ENCODE measurements at places on chromosomes 13 and 19.

GRCh38 chr13:85223883-85224656 lies 575.1 kb downstream of the SLITRK6 start:
- DNase-seq = no peak

GRCh38 chr13:51425410-51426042 lies 27.3 kb downstream of the INTS6 start:
- DNase-seq = no peak

GRCh38 chr13:113641426-113641825 lies 16.6 kb downstream of the ATP4B start:
- DNase-seq = no peak

- no peak for DNase-seq
These were observed 2832.9 kb upstream of the PCDH20 start for GRCh38 chr13:64248371-64249065.

GRCh38 chr13:92510416-92510815 lies 716.2 kb upstream of the GPC6 start:
- no peak for DNase-seq

- no peak for DNase-seq
These were observed 192.1 kb downstream of the KATNAL1 start for GRCh38 chr13:30115257-30115600.

GRCh38 chr13:75415171-75415570 lies 66.8 kb downstream of the TBC1D4 start:
- no peak for DNase-seq

DNA sequence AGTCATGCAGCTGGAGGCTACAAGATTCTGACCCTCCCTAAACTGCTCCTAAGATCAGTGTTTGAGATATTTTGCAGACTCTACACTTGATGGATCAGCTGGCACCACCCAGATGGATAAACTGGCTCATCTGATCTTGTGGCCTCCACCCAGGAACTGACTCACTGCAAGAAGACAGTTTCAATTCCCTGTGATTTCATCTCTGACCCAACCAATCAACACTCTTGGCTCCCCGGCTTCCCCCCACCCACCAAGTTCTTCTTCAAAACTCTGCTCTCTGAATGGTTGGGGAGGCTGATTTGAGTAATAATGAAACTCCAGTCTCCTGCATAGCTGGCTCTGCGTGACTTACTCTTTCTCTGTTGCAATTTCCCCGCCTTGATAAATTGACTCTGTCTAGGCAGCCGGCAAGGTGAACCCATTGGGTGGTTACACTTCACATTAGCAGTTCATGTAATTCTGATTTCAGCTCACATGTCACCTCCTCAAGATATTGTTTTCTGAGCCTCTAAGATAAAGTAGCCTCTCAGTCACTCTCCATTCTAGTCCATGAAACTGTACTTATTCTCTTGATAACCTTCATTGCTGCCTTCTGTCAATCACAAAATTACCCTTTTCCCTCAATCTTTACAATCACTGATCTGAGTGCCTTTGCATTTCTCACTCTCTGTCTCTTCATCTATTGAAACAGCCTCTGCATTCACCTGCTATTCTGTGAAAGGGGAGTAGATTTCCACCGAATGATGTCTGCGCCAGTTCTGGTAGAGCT lies 9.9 kb upstream of the FPR3 start:
- peak; percentile 67 for DNase-seq

DNA sequence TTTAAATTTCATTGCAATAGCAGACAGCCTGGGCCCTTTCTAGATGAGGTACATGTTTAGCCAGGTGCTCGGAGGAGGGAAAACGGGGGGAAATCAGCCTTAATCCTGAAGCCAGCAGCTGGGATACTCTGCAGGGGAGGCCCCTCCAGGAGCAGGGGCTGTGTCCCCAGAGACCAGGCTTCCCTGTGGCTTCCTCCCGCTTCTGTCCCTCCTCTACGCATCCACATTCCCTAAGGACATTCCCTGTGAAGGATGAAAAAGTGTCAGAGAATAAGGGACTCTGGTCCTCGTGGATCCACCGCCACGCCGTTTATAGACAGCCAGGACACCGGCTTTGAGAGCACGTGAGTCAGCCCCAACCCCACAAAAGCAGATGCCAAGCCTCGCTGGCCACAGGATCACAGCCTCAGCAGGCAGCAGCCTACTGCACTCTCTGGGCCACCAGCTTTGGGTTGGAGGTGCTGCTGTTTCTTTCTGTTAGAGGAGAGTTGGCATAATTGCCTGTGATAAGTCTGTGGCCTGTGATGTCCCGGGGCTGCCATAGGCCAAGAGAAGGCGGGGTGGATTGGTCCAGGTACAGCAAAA lies 36.7 kb upstream of the RANBP3 start:
- DNase-seq = no peak

- DNase-seq = no peak
These were observed 29.8 kb upstream of the PABPC3 start for GRCh38 chr13:25065974-25066770.

DNA sequence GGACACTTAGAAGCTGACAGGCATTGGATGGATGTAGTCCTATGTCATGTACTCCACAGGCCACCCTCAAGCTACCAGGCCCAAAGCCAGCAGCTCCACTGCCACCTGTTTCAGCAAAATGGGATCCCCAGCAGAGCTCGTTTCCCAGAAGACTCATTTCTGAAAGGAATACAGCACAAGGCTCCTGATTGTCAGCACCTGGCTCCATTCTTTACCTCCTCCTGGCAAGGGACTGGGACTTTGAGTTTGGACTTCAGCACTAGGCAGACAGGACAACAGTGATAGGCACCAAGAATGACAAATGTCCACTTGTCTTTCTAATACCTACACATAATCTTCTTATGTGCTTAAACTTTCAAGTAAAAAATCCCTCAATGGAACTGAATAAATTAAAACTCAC lies 150.4 kb upstream of the RXFP2 start:
- DNase-seq = no peak

- DNase-seq = peak; percentile 35
These were observed 16.8 kb downstream of the FPR2 start for GRCh38 chr19:51777570-51778462.

DNA sequence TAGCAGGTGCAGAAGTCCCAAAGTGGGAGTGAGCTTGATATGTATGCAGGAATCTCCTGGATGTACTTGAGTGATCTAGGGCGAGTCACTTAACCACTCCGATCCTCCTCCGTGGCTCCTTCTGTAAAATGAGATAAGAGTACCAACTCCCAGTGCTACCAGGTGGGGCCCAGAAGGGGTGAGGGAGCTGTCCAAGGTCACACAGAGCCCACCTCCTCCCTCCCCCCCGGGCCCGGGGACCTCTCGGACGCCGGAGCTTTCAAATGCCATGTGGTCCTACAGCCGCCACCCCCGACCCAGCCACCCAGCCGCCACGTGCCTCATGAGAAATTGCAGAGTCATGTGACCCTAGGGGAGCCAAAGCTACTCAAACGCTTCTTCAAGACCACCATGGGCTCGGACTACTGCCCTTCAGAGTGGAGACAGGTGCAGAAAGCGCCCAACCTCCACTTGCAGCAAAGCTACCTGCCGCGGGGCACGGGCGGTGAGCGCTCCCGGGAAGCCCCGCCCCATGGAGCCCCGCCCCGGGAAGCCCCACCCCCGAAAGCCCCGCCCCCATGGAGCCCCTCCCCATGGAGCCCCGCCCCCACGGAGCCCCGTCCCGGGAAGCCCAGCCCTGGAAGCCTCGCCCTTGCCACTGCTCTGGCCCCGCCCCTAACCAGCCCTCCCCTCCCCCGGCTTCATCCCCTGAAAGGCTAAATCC lies 10.1 kb upstream of the ZNF358 start:
- no peak for DNase-seq

DNA sequence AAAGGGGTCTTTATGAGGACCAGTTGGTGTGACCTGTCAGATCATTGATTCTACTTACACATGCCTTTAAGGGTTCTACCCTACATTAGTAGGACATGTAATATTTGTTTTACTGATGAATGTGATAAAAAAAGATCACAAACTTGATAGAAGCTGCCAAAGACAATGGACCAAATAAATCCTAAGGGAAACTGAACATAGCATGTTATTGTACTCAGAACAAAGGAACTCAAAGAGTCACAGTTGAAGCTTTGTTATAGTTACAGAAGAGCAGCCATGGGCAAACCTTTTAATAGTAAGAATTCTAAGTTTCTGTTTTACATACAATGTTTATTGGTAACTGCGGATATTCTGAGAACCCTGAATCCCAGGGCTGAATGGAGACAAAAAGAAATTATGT lies 780.1 kb downstream of the SLITRK6 start:
- no peak for DNase-seq

DNA sequence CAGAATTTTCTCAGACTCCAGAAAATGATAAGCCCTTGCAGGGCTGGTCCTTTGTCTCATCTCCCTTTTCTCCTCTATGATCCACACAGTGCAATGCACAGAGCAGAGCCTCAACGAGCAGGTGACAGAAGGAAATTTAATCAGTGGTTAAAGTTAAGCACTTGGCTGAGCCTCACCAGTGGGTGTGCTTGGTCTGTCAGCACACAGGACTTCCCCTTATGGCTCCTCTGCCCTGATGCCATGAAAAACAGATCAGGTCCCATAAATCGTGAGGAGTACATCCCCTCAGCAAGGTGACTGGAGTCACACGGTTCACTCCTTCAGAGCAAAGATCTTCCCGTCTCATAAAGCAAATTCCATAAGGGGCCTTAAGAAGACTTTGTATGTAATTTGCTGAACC lies 818.2 kb downstream of the UQCRFS1 start:
- no peak for DNase-seq

DNA sequence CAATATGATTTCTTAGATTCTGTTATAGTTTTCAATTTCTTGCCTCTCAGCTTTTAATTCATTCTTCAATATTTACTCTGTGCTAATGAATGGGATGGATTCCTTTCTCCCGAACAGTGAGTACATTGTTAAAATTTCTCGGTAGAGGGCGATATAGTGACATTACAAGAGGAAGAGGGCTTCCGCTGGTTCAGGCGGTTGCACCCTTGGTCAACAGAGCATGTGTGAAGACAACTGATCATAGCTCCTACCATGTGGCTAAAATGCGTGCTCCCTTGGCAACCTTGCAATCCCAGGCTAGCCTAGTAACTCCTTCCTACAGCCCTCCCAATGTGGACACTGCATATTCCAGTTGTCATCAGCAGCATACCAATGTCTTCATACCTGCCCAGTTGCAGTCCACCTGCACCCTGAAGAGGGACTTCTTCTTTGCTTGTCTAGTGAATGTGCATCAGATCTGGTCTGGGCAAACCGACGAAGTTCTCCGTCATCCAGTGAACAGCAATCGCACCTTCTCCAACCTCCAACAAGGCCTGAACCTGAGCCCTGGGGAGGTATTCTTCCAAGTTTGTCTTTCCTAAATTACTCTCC lies 653.0 kb upstream of the GPC6 start:
- no peak for DNase-seq

DNA sequence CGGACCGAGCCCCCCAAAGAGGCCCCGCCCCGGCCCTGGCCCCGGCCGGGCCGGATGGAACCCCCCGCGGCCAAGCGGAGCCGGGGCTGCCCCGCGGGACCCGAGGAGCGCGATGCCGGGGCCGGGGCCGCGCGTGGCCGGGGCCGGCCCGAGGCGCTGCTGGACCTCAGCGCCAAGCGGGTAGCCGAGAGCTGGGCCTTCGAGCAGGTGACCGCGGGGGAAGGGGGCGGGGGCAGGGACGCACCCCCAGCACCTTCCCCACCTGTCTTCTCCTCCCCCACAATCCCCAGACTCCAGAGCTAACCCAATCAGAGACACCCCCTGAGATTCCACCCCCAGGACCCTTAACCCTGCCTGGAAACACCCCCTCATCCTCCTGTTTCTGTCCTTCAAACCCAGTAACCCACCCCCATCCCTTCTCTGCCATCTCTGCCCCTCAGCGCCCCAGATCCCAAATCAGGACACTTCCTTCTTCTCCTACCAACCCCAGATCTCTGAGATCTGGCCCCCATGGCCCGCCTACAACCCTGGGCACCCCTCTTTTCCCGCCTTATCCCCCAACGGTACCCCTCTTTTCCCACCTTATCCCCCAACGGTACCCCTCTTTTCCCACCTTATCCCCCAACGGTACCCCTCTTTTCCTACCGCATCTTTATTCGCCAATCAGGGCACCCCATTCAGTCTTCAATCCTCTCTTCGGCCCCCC lies 505 bp downstream of the ZSWIM4 start:
- no peak for DNase-seq

DNA sequence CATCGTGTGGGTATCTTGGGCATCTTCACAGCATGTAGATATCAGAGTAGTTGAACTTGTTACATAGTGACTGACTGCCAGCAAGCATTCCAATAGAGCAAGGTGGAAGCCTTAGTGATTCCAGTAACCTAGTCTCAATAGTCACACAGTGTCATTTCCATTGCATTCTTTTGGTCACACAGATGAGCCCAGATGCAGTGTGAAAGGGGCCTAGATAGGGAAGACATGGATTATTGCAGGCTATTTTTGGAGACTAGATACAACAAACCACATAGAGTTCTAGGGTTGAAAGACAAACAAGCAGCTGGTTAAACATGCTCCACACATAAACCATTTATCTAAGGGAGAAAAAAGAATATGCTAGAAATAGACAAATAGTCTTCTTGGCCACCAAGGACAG lies 553.5 kb downstream of the DCT start:
- no peak for DNase-seq

- no peak for DNase-seq
These were observed 62.5 kb upstream of the PDX1 start for GRCh38 chr13:27857282-27857681.

- no peak for DNase-seq
These were observed 25.7 kb upstream of the SLC7A1 start for GRCh38 chr13:29621051-29621800.

- DNase-seq = no peak
These were observed 471.5 kb downstream of the TSHZ3 start for GRCh38 chr19:30877661-30878113.

GRCh38 chr19:13963603-13964105 lies 11.3 kb downstream of the DCAF15 start:
- no peak for DNase-seq

GRCh38 chr13:22240716-22241115 lies 569.8 kb downstream of the FGF9 start:
- no peak for DNase-seq

- DNase-seq = no peak
These were observed 8.5 kb downstream of the MED26 start for GRCh38 chr19:16619457-16619856.

GRCh38 chr13:113804017-113804702 lies 45.1 kb downstream of the TMEM255B start:
- no peak for DNase-seq

DNA sequence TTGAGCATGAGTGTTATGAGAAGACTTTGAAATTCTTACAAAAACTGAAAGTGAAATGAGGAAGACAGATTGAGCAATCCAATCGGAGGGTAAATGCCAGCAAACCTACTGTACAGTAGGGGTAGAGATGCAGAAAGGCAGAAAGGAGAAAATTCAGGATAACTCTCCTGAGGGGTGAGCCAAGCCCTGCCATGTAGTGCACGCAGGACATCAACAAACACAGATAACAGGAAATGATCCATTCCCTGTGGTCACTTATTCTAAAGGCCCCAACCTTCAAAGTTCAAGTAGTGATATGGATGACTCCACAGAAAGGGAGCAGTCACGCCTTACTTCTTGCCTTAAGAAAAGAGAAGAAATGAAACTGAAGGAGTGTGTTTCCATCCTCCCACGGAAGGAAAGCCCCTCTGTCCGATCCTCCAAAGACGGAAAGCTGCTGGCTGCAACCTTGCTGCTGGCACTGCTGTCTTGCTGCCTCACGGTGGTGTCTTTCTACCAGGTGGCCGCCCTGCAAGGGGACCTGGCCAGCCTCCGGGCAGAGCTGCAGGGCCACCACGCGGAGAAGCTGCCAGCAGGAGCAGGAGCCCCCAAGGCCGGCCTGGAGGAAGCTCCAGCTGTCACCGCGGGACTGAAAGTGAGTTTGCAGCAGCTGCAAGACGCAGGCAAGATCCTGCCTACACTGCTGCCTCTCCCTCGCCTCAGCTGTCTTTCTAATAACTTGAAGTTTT lies at the start of gene TNFSF13B:
Gene TNFSF13B (plus strand): TSS at position 118 of the 728 bp plus-strand sequence. CDS start 178 bp downstream, at position 296.
- DNase-seq = peak; percentile 59

Data from activated CD4-positive, alpha-beta T cell treated with anti-CD3 and anti-CD28 coated beads, Interleukin-2, amount 50 U/mL, for 48 hours (primary cell).